ENCODE measurements at places on chromosomes 7 and 10.

- H3K27ac ChIP-seq, result no peak overlapping the region
- H3K27me3 ChIP-seq, result no peaks in the 10 kb centered on the region
- H3K4me1 ChIP-seq, result peaks cover 2% of the 10 kb centered on the region
- DNase-seq, result no peak
- H3K4me3 ChIP-seq, result no peak overlapping the region
- no peaks in the 10 kb centered on the region for H3K36me3 ChIP-seq
These were observed 262.9 kb downstream of the SNX13 start for GRCh38 chr7:17677408-17677807.

GRCh38 chr10:33249659-33250345 lies 84.7 kb downstream of the NRP1 start:
- H3K4me3 ChIP-seq, result no peak overlapping the region
- peaks cover 4% of the 10 kb centered on the region for H3K4me1 ChIP-seq
- H3K36me3 ChIP-seq, result peaks cover 22% of the 10 kb centered on the region
- H3K27me3 ChIP-seq, result no peaks in the 10 kb centered on the region
- DNase-seq, result no peak

DNA sequence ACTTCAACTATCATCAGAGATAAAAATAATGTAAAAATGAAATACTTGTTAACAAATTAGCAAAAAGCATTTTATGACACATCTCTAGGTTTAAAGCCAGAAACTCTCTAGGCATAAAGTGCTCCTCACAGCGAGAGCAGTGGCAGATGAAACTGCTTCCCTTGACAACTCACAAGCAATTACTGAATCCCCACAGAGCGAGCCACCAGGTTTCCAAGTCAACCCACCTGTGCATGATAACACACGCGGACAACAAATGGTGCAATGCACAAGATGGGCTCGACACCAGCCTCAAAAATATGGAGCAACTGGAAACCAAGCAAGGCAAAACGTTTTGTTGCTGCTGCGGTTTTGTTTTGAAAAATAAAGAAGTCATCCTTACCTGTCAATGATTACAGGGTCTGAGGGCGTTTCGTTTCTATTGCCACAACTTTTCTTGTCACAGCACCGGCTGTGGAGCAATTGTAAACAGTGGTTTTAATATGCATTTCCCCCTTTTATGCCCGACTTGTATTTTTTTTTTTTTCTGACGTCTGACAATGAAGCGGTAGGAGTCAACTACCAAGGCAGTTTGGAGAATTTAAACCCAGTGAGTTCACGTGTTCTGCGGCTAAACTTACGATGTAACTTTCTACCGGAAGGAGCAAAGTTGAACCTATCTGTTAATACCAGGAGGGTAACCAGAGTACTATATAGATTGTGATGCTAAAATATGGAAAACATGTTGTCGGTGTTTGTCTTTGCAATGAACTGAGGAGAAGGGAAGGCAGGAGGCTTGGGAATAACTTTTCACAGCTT lies 7.0 kb downstream of the EBF3 start:
- H3K4me3 ChIP-seq, result no peak overlapping the region
- DNase-seq, result peak; percentile 18
- H3K36me3 ChIP-seq, result no peaks in the 10 kb centered on the region
- H3K27me3 ChIP-seq, result peaks cover 23% of the 10 kb centered on the region
- peaks cover 8% of the 10 kb centered on the region for H3K4me1 ChIP-seq

DNA sequence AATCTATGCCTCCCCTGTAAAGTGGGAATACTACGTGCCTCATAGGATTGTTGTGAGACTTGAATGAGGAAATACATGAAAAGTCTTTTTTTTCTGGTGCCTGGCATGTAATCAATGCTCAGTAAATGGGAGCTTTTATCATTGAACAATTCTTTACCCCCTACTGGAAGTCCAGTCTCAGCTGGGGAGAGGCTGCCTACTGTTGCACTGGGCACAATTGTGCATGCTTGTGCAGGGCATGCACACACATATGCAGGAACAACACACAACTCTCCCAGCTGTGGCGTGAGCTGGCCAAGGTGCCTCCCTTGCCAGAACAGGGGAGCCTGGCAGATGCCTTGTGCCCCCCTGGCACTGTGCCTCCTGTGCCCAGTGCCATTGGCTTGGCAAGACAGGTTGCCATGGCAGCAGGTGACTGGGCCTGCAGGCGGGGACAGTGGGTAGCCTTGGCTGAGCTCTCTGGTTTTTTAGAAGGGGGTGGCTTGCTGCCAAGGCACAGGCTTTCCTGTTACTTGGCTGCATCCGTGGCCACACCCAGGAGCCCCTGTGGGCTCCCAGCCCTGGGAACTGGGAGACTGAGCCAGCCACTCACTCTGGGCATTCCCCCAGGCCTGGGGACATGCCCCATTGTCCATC lies 16.1 kb upstream of the PALD1 start:
- peaks cover 5% of the 10 kb centered on the region for H3K4me1 ChIP-seq
- H3K36me3 ChIP-seq, result no peaks in the 10 kb centered on the region
- no peaks in the 10 kb centered on the region for H3K27me3 ChIP-seq
- no peak overlapping the region for H3K4me3 ChIP-seq

DNA sequence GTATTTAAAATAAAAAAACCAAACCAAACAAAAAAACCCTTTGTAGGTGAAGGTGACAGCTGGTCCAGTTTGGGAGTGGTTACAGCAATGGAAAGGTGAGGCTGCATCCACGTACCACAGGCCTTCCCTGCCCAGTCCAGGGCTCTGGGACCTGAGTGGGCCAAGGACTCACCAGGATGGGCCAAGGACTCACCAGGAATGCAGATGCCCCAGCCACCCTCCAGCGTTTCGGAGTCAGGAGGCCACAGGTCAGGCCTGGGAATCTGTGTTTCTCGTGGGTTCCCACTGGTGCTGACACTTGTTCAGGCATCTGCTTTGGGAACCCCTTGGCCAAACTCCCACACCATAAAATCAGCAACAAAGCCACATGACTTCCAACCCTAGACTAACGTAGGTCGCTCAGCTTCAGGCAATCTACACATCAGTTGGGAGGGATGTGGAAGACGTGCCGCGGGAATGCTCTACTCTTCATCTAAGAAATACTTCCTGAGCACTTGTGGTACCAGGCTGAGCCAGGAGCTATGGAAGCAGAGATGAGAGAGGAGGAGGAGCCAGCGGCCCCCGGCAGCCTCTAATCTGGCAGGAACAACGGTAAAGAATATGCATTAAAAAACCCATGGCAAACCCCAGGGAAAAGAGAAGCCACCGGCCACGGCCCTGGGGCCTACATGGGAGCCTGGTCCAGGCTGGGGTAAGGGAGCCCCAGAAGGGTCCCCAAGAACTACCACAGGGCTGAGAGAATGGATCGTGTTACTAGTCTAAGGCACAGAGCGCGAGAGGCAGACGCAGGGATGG lies 473.4 kb downstream of the PTPRN2 start:
- H3K27me3 ChIP-seq, result no peaks in the 10 kb centered on the region
- H3K36me3 ChIP-seq, result no peaks in the 10 kb centered on the region
- H3K27ac ChIP-seq, result no peak overlapping the region
- no peak for DNase-seq

DNA sequence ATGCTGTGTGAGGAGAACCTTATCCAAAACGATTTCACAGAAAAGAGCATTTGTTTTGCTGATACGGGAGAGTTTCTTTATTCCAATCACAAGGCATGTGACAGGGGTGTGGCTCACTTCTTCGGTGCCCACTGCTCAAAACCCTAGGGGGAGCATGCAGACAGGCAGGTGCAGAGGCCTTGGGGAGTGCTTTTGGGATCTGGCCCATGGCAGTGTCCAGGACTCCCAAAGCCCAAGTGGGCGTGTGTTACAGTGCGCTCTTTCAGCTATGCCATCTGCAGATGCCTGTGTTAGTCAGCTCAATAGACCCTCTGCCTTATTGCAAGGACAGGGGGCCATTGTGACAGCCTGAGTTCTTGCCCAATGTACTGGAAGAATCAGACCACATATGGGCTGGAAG lies 94.8 kb downstream of the CSTF2T start:
- H3K4me1 ChIP-seq, result no peaks in the 10 kb centered on the region
- H3K4me3 ChIP-seq, result no peak overlapping the region
- H3K36me3 ChIP-seq, result no peaks in the 10 kb centered on the region
- no peak overlapping the region for H3K27ac ChIP-seq

GRCh38 chr10:71004176-71005075 lies 116.1 kb upstream of the PCBD1 start:
- no peaks in the 10 kb centered on the region for H3K27me3 ChIP-seq
- H3K4me1 ChIP-seq, result no peaks in the 10 kb centered on the region
- no peak overlapping the region for H3K4me3 ChIP-seq
- DNase-seq, result no peak
- H3K27ac ChIP-seq, result no peak overlapping the region
- no peaks in the 10 kb centered on the region for H3K36me3 ChIP-seq

GRCh38 chr7:158975526-158976467 lies 119.4 kb downstream of the DYNC2I1 start:
- no peak for DNase-seq
- no peak overlapping the region for H3K4me3 ChIP-seq
- H3K36me3 ChIP-seq, result no peaks in the 10 kb centered on the region
- no peaks in the 10 kb centered on the region for H3K27me3 ChIP-seq
- peaks cover 8% of the 10 kb centered on the region for H3K4me1 ChIP-seq

- no peaks in the 10 kb centered on the region for H3K27me3 ChIP-seq
- DNase-seq, result no peak
- H3K27ac ChIP-seq, result no peak overlapping the region
- H3K4me3 ChIP-seq, result no peak overlapping the region
- H3K36me3 ChIP-seq, result no peaks in the 10 kb centered on the region
These were observed 135.3 kb upstream of the VWC2 start for GRCh38 chr7:49638166-49638565.

DNA sequence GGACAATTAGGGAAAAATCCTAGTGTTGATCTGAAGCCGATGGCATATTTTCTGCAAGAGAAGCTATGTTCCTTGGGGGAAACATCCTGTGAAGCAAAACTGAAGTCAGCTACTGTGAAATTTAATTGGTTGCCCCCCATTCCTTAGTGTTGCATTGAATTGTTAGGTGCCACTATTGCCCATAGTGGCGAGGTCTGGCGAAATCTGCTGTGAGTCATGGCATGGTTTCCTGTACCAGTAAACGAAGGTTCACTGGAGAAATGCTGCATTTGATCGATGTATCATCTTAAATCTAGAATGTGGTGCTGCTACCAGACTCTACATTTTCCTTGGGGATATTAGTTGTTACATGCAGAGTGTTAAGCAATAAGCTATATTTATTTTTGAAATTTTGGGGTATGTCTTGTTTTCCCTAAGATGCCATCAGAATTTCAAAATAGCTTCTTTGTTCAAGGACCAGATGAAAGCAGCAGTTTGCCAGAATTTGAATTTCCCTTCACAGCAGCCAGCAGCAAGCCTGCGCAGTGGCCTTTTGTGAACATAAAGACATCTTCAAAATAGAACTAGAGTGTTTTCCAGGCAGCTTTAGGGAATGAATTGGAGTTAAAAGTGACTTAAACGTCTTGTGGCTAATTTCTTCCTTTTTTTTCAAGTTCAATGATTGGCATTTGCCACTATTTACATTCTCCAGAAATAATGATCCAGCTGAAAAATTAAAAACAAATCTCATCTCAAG lies 348.6 kb upstream of the COBL start:
- no peaks in the 10 kb centered on the region for H3K36me3 ChIP-seq
- H3K27ac ChIP-seq, result no peak overlapping the region
- no peak overlapping the region for H3K4me3 ChIP-seq
- no peaks in the 10 kb centered on the region for H3K4me1 ChIP-seq
- DNase-seq, result no peak

- DNase-seq, result no peak
- H3K4me1 ChIP-seq, result peaks cover 26% of the 10 kb centered on the region
- H3K4me3 ChIP-seq, result no peak overlapping the region
- no peaks in the 10 kb centered on the region for H3K27me3 ChIP-seq
- H3K36me3 ChIP-seq, result no peaks in the 10 kb centered on the region
- H3K27ac ChIP-seq, result no peak overlapping the region
These were observed 107.2 kb upstream of the PPIF start for GRCh38 chr10:79239924-79240581.

- no peaks in the 10 kb centered on the region for H3K36me3 ChIP-seq
- no peak overlapping the region for H3K27ac ChIP-seq
- H3K4me3 ChIP-seq, result no peak overlapping the region
- no peaks in the 10 kb centered on the region for H3K4me1 ChIP-seq
These were observed 272.5 kb upstream of the SEMA3E start for GRCh38 chr7:83921271-83921940.

- H3K27me3 ChIP-seq, result no peaks in the 10 kb centered on the region
- H3K4me1 ChIP-seq, result peaks cover 13% of the 10 kb centered on the region
- no peak for DNase-seq
- H3K4me3 ChIP-seq, result peak overlapping the region; percentile 93
- H3K36me3 ChIP-seq, result no peaks in the 10 kb centered on the region
- H3K27ac ChIP-seq, result peak overlapping the region; percentile 86
These were observed 75.1 kb downstream of the ANKRD61 start for GRCh38 chr7:6106140-6106904.

GRCh38 chr7:48755061-48755555 lies 169.2 kb upstream of the CDC14C start:
- H3K4me1 ChIP-seq, result no peaks in the 10 kb centered on the region
- H3K4me3 ChIP-seq, result no peak overlapping the region
- no peak overlapping the region for H3K27ac ChIP-seq
- H3K36me3 ChIP-seq, result no peaks in the 10 kb centered on the region
- H3K27me3 ChIP-seq, result no peaks in the 10 kb centered on the region
- no peak for DNase-seq

GRCh38 chr10:103712898-103713498 lies 142.4 kb downstream of the SH3PXD2A start:
- H3K27ac ChIP-seq, result no peak overlapping the region
- H3K4me1 ChIP-seq, result no peaks in the 10 kb centered on the region
- H3K4me3 ChIP-seq, result no peak overlapping the region
- H3K36me3 ChIP-seq, result no peaks in the 10 kb centered on the region
- peak; percentile 90 for DNase-seq

DNA sequence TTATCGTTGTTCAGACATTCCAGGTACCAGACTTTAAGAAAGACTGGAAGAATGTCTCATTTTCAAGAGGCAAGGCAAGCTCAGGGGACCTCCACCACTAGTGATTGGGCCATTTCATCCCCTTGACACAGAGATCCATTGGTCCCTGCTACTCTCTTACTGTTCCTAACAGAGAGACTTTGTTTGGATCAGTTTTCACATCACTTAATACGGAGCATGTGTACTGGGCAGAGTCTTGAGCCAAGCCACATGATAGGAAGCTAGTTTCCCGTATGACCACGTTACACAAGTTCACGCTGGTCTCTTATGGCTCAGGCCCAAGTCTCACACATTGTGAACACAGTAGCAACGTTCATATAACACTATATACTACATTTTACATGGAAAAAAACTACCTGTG lies 269.9 kb downstream of the BAMBI start:
- H3K27me3 ChIP-seq, result no peaks in the 10 kb centered on the region
- H3K27ac ChIP-seq, result no peak overlapping the region
- no peak overlapping the region for H3K4me3 ChIP-seq
- DNase-seq, result no peak
- H3K4me1 ChIP-seq, result no peaks in the 10 kb centered on the region
